ENCODE measurements at places on chromosomes 7 and 10.

GRCh38 chr7:5700391-5700985, 81.0 kb downstream of the RNF216 start:
- DNase-seq: no peak

- no peak for DNase-seq
Measured at GRCh38 chr10:120105492-120105891, 213.0 kb downstream of the SEC23IP start.

DNA sequence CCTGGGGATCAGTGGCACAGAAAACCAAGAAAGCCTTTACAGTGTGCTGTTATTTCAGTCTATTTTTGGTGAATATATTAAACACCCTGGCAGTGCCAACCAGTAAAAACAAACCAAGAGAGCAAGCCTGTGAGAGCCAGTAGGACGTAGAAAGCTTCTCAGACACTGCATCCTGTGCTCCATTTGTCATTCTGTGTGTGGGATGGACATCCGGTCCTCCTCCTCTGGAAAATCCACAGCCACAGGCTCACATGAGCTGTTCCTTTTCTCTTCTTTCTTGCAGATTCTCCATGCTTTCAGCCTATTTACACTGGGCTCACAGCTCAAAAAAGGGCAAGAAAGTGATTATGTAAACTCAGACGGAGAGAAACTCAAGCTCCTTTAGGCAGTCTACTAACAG, 119.7 kb upstream of the YAE1 start:
- no peak for DNase-seq

DNA sequence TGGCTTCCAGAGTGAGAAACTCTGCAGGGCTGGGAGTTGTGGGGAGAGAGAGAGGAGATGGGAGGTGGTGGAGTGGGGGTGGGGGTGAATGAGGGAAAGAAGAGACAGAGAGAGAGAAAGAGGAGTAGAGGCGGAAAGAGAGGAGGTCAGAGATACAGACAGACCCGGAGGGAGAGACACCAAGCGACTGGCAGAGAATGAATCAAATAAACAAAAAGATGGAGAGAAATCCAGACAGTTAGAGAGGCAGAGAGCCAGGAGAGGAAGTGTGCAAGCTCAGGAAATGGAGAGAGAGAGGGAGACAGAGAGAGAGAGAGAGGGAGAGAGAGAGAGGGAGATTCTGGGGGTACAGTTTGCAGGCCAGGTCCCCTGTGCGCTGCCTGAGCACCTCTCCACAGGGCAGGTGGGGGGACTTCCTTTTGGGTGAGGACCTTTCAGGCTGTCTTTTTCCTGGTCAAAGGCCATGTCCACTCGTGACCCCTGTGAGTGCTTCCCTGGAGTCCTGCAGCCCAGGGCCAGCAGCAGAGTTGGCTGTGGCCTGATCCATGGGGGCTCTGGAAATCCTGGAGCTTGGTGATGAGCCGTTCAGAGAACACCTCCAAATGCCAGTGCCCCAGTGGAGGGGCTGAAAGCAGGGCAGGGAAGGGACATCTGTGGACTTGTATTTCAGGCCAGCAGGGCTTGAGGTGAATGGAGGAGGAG, 25.0 kb upstream of the PCBD1 start:
- DNase-seq: no peak

DNA sequence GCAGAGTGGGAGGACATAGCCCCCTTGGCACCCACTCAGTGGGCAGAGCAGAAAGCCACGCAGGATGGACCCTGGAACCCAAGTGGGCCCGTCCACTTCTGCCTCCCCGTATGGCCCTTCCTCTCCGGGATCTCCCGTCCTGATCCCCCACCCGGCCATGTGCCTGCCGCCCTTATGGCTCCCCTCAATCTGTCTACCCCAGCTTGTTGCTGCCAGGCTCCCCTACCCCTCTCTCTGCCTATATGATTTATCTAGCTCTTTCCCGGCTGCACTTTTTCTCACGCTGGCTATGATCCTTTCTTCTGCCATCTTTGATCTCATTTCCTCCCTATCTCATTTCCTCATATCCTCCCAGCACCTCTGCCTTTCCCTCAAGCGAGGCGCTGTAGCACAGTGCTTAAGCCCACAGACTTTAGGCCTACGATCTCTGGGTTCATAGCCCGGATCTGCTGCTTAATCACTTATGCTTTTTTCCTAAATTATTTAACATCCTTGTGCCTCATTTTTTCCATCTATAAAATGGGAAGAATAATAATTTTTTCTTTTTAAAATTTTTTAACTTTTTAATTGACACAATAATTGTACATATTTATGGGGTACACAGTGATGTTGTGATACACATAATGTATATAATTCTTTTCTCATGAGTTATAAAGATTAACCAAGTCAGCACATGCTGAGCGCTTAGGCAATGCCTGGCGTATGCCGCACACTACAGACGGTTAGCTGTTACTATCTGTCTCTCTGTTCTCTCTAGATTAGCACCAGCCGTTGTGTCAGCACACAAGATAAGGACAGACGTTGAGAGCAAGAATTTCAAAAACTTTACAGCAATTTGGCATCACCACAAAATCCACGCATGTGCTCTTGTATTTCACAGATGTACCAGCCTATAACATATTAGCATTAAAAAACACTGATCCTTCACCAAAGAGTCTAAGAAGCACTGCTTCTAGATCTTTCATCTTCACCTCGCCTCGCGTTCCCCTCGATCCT, 18.1 kb downstream of the KCNH2 start:
- no peak for DNase-seq

GRCh38 chr7:110531186-110531585, 559.7 kb upstream of the LRRN3 start:
- DNase-seq: no peak

- no peak for DNase-seq
Measured at GRCh38 chr7:141013345-141013715, 1.4 kb downstream of the MRPS33 start.

Data from activated CD4-positive, alpha-beta T cell treated with anti-CD3 and anti-CD28 coated beads, Interleukin-2, amount 50 U/mL, for 4 hours (primary cell).